ENCODE measurements at places on chromosomes 1 and 21. TPM values are rescaled to one million over a fixed set of nuclear protein-coding genes. Genes with fewer than 3 reads are reported as not detected.

- DNase-seq, result no peak
Measured at GRCh38 chr1:94614996-94615395, 73.4 kb upstream of the F3 start.

DNA sequence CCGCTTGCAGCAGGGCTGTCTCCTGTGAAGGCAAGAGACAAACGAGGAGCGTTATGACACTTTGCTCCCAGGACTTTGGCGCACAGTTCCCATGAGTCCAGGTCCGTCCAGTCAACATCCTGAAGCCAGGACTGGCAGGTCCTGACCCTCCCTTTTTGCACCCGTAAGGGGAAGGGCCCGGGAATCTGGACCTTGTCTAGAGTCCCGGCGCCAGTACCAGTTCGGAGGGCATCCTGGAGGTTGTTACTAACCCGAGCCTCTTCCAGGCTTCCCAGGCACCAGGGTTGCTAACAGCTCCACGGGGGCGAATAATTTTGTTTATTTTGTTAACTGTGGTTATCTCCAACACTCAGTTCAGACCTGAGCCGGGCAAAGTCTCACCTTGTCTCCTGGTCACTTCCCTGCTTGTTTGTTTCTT lies 682 bp upstream of the RWDD3 start:
- peak; percentile 12 for DNase-seq

- peak; percentile 51 for DNase-seq
Measured at GRCh38 chr21:36065497-36066036, 4.3 kb upstream of the CBR1 start.

ADCY10 gene
- total RNA-seq, result 0.07 TPM

- DNase-seq, result no peak
Measured at GRCh38 chr21:27680181-27680580, 713.3 kb upstream of the ADAMTS5 start.

All from astrocyte (in vitro differentiated cells and primary cell).